ENCODE measurements at places on chromosomes 5 and 9.

DNA sequence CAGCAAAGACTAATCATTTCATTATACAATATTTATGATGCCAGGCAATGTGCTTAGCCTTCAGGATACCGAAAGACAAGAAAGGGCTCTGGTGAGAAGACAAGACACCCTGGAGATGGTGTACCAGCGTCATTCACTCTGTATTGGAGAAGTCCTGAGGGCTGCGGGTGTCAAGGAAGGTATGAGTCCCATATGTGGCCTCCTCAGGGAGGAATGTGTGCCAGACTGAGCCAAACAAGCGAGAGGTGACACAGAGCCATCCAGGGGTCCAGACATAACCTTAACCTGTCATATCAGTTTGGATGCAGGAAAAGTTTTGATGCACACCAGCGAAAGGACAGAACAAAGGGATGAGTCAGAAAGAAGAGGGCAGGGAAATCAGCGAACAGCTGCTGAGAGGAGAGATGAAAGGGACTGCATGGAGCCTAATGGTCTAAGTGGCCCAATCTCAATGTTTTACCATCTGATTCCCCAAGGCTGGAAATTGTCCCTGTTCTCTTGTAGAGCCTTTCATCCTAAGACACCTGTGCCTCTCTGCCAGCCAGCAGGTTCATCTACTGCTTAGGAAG lies 38.9 kb downstream of the ADRA1B start:
- no peak for DNase-seq

DNA sequence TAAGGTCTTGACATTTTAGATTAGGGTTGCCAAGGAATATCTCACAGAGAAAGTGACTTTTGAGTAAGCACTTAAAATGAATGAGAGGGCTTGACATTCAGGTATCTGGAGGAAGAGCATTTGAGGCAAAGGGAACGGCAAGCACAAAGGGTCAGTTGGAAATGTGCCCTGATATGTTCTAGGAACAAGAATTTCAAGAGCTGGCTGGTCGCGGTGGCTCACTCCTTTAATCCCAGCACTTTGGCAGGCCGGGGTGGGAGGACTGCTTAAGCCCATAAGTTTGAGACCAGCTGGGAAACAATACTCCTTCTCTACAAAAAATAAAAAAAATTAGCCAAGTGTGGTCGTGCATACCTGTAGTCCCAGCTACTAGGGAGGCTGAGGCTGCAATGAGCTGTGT lies 16.5 kb downstream of the KIAA1958 start:
- DNase-seq = peak; percentile 17

- no peak for DNase-seq
Observed at GRCh38 chr9:30060976-30061375, 2323.5 kb upstream of the ACO1 start.

GRCh38 chr5:117318528-117318927 lies 743.9 kb upstream of the SEMA6A start:
- DNase-seq = no peak

DNA sequence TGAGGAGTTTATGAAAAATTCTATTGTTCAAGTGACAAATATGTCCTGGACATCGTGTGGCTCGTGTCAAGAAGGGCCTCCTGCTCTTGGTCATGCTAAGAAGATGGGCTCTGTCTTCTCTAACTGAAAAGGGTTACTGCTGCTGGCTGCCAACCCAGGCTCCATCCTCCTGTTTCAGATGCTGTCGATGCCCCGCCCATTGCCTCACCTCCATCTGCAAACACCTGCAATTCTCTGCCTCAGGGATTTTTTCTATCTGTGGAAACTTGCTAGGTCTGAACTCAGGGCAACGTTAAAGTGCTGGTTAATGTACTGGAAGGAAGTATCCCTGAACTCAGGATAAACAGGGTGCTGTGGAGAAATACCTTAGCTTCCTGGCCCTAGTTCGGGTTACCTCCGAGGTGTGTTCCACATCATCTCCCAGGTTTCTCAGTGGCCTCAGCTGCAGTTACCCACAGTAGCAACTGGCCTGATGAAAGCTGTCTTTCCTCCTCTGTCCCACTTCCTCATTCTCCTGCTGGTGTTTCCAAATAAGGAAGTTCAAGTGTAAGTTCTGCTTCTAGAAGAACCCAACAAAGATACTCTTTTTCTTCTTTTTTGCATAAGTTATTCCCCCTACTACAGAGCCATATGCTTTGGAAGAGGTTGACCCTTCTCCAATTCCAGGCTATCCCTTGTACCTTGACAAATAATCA lies 151.7 kb upstream of the SMIM23 start:
- DNase-seq = no peak

DNA sequence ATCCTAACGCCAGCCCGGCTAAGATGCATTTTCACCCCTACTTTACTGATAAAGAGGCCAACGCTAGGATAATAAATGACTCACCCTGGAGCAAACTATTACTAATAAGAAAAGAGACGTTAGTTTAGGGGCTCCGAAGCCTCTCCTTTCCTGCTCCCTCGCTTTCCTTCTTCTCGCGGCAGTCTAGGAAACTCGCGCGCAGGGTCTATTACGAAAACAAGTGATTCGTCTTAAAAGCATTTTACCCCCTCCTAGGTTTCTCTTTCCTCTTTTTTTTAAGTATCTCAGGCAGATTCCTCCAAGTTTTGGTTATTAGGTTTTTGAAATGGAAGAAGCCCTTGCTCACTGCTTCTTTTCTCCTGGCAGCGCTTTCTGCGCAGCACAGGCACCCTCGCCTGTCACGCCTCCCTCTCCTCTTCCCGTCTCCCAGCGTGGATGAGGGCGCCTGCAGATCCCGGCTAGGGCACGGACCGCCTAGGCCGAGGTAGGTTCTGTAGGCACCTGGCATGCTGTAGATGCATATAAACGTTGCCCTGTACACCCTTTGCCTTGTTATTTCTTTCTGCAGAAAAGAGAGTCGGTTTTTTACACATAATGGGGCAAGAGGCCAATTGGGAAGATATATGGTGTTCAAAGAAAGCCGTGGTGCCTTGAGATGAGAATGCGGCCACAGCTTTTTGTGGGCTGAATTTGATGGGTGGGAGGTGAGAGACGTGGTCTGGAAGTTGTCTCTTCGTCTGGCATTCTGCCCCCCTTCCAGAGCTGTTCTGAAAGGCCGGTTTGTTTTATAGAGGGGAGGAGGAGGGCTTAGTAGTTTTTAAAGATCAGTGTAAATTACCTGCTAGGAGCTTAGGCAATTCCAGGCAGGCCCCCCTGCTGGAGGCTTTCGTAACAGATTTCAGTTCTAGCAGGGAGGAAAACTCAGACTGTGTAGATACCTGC lies 983 bp downstream of the GCNT1 start:
- DNase-seq = peak; percentile 21

GRCh38 chr5:81212211-81212751 lies 20.8 kb upstream of the CKMT2 start:
- no peak for DNase-seq

DNA sequence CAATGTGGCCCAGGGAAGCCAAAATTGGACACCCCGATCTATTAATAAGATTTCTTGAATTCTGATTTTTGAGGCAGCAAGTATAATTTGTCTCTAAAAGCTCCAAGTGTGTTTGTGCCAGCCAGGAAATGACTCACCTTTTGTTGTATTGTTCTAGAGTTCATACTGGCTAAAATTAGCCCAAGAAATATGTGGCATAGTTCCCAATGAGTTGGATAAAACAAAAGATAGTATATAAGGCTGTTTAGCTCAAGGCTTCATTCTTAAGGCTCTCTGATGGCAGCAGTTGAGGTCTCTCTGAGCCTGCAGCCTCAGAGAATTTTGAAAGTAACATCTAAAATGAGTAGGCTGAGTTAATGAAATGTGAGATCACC lies 21.6 kb downstream of the HMGXB3 start:
- no peak for DNase-seq

- DNase-seq = no peak
Observed at GRCh38 chr9:27437652-27438373, 86.3 kb upstream of the IFNK start.

DNA sequence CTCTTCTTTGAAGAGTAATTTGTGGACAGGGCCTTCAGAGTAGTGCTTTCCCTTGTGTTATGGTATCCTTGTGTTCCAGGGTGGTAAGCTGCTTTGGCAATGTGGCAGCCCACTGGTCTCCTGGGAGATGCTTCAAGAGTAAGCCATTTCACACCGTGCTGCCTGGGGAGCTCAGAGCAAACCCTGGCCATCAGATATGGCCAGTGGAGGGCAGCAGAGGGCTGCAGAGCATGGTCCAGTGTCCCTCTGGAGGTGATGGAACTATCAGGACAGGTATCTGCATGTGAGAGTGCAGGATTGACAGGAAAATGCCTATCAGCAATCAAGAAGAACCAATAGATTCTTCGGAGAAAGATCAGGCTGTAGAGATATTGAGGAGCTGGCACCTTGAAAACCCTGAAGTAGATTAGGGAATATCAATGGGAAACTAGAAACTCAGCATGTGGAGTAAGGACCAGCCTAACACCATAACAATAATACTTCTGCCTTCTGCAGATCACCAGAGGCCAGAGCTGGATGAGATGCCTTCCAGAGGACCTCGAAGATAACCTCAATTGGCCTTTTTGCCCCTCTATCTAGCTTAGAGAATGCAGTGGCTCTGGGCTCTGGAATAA lies 90.8 kb downstream of the PLPPR1 start:
- peak; percentile 0 for DNase-seq

- no peak for DNase-seq
Observed at GRCh38 chr5:87393331-87393730, 19.4 kb downstream of the CCNH start.

DNA sequence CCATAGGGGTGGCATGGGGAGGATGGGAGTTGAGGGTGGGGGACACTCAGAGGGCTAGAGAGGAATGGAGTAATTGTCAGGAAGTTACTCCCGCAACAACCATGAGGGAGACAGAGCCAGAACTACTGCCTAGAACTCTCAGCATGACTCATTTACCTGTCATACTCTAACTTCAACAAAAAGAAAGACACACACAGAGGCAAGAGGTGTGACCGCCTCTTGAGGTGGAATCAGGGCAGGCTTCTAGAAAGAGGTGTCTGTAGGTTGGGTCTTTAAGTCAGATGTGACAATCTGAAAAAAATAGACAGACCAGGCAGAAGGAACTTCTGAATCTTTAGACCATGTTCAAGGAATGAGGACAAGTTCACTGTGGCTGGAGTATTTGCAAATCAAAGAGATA lies 73.4 kb downstream of the GABBR2 start:
- no peak for DNase-seq

- DNase-seq = no peak
Observed at GRCh38 chr9:113227436-113227835, 6.1 kb downstream of the SLC31A1 start.

- no peak for DNase-seq
Observed at GRCh38 chr9:102439583-102439982, 555.5 kb upstream of the CYLC2 start.

All from DMS79 treated with DMSO at 0.1 percent for 48 hours (cell line).